Activated B cell treated with CpG ODN at 0.5 μM for 24 hours (primary cell): ENCODE measurements at places on chromosomes 6 and 20. TPM values are rescaled to one million over a fixed set of nuclear protein-coding genes. Genes with fewer than 3 reads are reported as not detected.

DNA sequence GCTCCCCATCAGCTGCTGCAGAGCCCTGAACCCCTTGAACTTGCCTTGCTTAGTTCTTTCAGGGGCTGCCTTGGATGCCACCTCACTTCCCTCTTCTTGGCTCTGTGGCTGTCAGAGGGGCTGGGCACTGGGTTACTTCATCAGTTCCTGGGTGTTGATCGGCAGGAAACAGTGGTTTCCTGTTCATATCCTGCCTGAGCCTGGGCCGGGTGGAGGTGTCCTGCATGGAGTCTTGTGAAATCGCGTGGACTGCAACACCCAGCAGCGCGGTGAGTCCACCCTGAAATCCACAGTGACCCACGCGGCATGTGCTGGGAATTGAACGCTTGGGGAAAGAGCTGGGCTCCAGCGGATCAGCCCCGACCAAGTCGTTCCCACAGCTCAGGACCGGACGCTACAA, 97.5 kb downstream of the CDH26 start:
- no peak for DNase-seq

DNA sequence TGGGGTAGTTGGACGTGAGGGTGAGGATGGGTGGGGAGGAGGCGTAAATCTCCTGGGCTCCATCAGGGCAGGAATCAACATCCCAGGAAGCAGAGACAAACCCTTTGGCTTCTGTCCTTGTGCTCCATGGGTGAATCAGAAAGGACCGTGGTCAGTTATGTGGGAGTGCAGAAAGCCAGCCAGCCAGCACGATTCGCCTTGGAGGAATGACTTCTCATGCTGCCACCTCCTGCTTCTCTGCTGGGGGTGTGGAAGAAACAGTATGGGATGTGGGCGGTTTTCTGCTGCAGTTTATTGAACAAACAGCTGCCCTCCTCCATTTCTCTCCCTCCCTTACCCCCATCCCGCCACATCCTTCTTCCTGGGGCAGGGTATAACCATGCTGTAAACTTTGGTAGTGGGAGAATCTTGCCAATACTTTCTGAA, 214.5 kb downstream of the SOX4 start:
- DNase-seq = no peak

Gene ACAT2
- 82.0 and 87.9 TPM in 2 replicates for total RNA-seq

- no peak for DNase-seq
These were observed 108.5 kb upstream of the QKI start for GRCh38 chr6:163306000-163306399.

Gene RIPOR3
- not detected in 2 replicates for total RNA-seq

Gene TP53TG5
- total RNA-seq = not detected in 2 replicates

GRCh38 chr6:98644063-98644462, 190.3 kb upstream of the POU3F2 start:
- DNase-seq = no peak

Gene B3GAT2
- not detected in 2 replicates for total RNA-seq

Gene C20orf204
- total RNA-seq = 1.6 and 2.2 TPM in 2 replicates

GRCh38 chr20:40706977-40707582, 18.0 kb upstream of the MAFB start:
- no peak for DNase-seq

GRCh38 chr6:14658030-14658429, 540.5 kb downstream of the CD83 start:
- DNase-seq = no peak

DNA sequence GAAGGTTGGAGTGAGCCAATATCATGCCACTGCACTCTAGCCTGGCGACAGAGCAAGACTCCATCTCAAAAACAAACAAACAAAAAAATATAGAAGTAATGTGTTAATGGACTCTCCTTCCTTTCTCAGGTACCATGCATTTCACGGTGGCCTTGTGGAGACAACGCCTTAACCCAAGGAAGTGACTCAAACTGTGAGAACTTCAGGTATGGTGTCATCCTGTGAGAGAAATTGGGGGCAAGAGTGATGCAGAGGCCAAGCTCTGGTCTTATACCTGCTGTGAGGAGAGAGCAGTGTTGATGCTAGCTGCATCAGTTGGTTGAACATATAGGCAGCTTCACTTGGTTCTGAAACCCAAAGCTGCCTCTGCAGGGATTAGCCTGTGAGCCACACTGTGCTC, 6.2 kb downstream of the ITCH start:
- DNase-seq = no peak

- no peak for DNase-seq
These were observed 130.6 kb upstream of the C6orf118 start for GRCh38 chr6:165439928-165440554.
